Stimulated activated CD4-positive, alpha-beta T cell treated with anti-CD3 and anti-CD28 coated beads, Interleukin-2, amount 100 ng/mL, for 48 hours (primary cell): ENCODE measurements at places on chromosomes 4 and X.

- no peak for DNase-seq
Observed at GRCh38 chr4:5098176-5098575, 46.9 kb downstream of the STK32B start.

DNA sequence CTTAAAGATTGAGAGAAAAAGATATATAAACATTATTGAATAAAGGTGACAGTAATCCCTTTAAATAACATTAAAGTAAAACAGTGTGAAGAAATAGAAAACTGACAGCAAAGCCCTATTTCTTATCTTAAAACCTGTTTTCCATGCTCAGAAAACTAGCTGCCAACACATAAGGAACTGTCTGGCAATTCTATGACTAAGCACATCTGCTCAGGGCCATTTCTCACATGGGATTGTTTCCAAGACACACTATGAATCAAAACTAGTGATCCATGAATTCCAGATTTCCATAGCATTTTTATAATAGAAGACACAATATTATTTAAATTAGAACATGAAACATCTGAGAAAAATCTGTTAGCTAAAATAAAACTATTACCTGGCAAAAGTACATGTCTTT, 113.4 kb downstream of the SCLT1 start:
- DNase-seq, result no peak

DNA sequence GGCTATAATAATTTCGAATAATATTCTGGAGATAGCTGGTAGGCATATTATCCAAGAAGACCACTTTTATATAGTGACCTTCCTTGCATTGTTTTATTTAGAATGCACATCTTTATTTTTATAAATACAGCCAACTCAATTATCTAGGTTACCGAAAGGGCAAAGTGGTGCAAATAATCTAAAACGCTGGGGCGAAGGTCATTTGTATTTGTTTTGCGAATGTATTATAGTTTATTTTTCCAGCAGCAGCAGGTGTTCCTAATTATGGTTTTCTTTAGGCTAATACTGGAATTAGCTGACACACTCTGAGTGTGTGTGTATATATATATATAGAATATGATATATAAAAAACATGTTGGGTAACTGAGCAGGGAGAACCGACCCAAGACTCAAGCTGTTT, 48.1 kb upstream of the RAP2C start:
- no peak for DNase-seq

DNA sequence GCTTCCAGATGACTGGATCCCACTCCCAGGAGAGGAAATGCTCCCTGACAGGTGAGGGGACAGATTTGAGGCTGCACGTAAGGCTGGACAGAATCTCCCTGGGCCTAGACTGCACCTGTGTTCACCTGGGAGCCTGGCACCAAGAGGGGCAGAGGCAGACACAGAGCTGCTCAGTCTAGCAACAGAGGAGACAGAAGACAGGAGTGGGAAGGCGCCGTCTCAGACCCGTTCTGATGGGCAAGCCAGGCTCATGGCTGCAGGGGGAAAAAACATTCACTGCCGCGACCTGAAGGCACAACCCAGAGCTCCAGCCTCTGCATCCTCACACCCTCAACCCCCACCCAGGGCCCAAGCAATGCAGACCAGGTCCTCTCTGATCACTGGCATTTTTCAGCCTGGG, 16.8 kb downstream of the BCAP31 start:
- DNase-seq, result no peak

DNA sequence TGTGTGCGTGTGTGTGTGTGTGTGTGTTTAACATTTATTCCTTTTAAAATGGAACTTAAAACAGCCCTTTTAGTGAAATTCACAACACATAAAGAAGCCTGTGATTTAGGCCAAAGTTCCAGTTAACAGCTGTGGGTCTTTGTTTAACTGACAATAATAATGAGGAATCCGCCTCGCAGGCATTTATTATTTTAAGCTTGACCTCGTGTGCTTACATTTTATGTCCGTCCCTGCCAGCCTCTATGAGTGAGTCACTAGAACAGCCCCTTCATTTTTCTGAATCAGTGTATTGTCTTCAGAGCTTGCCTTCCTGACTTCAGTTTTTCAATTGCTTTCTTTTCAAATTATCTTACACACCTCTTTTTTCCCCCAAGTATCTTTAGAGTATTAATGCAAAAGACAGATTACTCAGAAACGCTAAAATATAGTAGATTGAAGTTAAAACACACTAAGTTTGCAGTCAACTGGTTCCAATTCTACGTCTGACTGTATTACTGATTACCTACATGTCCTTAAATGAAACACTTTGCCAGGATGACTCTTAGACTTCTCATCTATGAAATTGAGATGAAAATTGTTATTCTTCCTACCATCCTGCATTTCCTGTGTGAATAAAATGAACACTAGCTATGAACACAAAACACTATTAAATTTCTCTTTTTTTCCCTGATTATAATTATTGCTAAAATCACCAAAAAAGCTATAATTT, 319.6 kb upstream of the HS3ST1 start:
- DNase-seq, result no peak

DNA sequence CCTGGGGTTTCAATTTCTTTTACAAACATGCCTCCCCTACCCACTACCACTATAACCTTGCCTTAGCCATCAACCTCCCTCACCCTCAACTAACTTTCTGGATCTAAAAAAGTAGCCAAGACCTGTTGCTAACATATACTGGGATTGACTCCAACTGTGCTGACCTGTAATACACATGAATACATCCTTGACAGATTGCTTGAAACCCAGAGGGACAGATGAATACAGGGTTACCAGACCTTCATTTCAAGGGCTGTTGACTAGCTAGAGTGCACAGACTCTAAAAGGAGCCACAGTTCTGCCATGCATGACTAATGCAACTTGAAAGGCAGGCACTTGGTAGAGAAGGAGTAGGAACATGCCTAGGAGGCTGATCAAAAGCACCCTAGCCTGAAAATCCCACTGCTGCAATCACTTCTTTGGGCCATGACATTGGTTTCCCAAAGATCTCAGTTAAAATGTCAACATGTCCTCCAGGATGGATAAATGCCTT, 121.0 kb downstream of the PCDH19 start:
- no peak for DNase-seq
